ENCODE measurements at places on chromosomes 2 and 18.

GRCh38 chr2:6081955-6082624 is 389.9 kb downstream of the SOX11 start:
- DNase-seq = no peak

- DNase-seq = no peak
Measured at GRCh38 chr2:98867539-98868309, 68.3 kb downstream of the CRACDL start.

DNA sequence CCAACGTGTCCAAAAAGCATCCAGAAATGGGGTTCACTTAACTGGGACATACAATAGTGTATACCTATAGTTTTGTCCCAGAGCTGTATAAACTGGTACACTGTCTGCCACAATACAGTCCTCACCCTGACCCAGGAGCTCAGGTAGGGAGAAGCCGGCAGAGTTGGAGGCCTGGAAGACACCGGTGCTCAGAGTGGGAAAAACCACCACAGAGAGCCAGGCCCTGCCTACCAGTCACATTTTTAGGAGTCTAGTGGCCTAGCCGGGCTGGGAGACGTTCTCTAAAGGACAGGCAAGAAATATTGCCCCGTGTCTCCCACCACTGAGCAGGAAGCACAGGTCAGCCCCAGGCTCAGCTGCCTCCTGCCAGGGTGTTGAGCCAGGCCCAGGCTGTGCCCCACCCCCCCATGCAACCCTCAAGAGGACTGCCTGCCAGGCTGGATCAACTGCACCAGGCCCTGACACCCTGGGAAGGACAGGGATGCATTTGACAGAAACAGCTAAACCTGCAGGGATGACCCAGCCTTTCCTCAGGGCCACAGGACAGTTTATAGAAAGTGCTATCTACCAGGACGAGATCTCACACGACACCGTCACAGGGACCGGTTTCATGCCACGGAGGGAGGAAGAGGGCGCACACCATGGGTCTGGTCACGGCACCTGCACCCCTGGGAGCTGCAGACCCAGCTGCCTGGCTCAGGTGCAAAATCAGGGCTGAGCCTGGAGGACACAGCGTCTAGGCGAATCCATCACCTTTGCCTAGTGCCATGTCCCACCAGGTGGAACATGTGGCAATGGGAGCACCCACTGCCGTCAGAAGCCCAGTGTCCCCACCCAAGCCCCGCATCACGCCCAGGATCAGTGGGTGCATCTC is 89.9 kb downstream of the TMEM18 start:
- no peak for DNase-seq

GRCh38 chr2:183069174-183069573 is 9.4 kb upstream of the DUSP19 start:
- no peak for DNase-seq

DNA sequence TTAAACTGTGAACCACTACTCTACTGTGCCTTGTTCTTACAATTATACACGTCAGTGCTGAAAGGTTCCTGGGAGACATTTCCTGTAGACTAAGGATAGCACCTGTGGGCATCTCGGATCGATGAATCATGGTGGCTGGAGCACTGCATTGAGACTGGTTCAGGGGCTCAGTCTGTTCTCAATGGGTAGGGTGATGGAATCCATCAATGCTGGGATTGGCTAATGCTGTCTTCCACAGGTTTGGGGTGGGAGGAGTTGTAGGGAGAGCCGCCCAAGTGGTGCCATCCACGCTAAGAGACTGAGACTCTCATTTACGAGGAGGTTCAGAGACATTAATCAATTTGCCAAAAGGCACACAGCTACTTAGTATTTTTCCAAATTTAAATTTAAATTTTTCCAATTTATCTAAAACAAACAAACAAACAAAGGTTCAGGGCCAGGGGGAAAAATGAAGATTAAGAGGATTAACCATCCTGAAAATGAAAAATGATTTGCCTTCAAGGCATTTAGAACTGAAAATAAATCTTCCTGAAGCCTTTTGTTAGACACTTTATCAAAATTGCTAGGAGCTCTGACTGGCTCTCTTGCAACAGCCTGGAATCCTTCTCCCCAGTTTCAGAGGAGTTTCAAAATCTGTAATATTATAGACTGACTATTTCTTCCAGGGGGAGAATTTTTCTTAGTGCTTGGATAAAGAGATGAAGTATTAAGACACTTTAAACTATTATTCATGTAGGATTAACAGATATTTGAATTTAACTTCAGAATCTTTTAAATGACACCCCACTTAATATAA is 359.2 kb downstream of the TGIF1 start:
- no peak for DNase-seq

GRCh38 chr18:10928772-10929373 is 220.5 kb downstream of the PIEZO2 start:
- DNase-seq = no peak

DNA sequence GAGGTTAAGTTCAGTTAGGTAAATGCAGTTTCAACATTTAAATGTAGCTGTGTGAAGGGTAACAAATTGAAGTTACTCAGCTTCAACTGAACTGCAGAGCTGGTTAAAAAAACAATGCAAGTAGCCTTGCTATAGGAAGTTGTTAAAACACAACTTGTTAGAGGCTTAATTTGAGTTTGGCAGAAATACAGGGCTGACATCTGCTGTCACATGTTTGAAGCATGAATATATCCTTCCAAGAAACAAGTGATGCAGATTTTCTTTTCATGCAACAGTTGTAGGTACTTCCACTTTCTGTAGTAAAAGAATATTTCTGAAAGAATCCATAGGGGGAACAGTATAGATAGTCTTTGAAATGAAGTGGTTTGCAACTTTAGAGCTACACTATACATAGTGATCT is 208.7 kb upstream of the RASGRP3 start:
- DNase-seq = no peak

GRCh38 chr2:86371527-86371926 is 34.1 kb upstream of the REEP1 start:
- DNase-seq = no peak

DNA sequence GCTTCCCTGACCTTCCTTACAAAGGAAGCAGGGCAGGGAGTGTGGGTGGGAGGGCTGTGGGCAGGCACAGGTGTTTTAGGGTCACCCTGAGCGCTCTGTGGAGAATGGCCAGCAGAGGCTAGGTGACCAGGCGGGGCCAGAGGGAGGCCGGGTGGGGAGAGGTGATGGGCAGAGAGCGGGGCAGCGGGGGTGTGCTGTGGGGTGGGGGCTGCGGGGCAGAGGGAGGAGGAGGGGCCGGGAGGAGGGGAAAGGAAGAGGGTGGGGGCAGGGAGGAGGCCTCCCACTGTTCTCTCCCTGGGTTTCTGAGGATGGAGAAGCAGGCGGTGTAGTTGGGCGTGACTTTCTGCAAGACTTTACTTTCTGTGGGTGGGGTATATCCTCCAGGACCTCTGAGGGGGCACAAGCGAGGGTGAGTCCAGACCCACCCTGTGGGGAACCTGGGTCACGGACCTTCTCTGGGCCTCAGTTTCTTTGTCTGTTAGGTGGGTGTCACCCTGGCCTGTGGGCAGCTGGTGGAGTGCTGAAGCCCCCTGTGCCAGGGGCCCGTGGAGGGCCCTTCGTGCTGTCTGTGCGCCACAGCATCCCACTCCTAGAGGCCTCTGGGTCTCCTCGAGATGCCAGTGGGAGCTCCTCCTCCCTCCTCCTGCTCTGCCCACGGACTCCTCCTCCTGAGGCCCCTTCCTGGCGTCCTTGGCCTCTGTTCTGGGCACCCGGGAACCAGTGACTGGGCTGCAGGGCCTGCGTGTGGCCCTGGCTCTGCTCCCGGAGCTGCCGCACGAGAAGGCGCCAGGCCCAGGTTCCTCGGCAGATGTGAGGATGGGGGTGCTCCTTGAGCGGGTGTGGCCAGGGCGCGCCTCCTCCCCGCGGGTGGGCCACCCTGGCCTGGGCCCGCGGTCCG is 6.3 kb upstream of the NEU4 start:
- no peak for DNase-seq

DNA sequence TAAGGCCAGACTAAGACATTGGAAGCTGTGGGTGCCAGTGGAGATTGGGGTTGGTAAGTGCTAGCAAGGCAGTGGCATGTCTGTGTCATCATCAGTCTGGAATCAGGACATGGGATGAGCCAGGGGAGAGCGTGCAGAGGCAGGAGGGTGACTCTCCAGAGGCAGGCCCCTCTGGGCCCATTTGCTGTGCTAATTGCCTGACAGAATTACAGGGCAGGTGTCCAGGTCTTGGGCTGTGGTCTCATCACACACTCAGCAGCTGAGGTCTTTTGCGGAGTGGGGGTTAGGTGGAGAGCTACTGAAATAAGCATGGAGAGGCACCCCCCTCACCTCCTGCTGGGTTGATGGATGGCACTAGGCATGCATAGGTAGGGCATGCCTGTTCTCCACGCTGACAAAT is 57.4 kb downstream of the CELF4 start:
- peak; percentile 16 for DNase-seq

GRCh38 chr2:61898810-61899209 is 6.7 kb upstream of the COMMD1 start:
- DNase-seq = no peak

GRCh38 chr2:165376571-165376975 is 92.9 kb upstream of the CSRNP3 start:
- no peak for DNase-seq

DNA sequence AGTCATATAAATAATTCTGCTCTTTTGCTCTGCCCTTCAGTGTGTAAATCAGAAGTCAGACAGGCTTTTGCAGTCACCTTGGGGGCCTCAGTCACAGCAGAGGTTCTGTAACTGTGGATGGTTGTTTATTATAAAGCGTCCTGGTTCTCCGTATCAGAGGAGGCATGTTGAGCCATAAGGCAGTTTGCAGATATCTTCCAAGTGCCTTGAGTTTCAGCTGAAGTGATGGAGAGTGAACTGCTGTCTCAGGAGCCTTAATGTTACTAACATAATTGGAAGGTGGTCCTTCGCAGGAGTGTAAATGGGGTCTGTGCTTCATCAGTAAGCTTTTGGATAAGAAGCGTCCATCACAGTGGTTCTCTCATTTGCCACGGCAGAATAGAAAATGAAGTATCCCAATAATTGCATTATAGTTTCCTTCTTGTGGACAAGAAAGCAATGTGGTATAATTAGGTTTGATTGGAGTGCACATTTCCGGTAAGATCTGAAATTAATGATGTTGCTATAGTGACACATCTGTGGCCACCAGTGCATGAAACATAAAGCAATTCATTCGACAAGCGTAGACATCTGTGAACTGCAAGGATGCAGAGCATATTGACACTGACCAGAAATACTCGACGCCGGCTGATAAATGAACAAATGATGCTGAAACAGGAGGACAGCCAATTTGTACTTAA is 112.5 kb upstream of the NFATC1 start:
- DNase-seq = no peak

- no peak for DNase-seq
Measured at GRCh38 chr2:64119369-64119768, 24.9 kb downstream of the PELI1 start.

GRCh38 chr2:182503886-182504285 is 77.0 kb upstream of the PDE1A start:
- DNase-seq = no peak

DNA sequence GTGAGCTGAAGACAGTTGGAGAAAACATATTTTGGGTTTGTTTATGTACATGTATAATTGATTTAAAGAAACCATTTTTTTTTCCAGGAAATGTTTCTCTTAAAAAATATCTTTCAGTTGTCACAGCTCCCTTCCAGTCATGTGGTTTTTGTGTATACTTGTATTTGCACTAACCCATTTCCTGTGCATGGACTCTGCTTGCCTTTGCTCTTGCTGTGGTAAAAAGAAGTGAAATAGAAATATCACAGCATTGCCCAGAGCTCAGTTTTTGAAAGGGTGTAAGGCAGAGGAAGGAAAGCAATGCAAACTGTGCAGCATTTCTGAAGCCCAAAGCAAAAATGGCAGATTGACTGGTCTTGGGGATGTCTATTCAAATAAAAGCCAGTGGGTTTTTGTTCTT is 10.4 kb upstream of the DOCK10 start:
- no peak for DNase-seq

- DNase-seq = no peak
Measured at GRCh38 chr2:196851088-196851487, 41.9 kb upstream of the C2orf66 start.

- DNase-seq = no peak
Measured at GRCh38 chr2:36805635-36806224, 109.2 kb downstream of the VIT start.

- DNase-seq = no peak
Measured at GRCh38 chr2:62192811-62193210, 3.1 kb upstream of the B3GNT2 start.

DNA sequence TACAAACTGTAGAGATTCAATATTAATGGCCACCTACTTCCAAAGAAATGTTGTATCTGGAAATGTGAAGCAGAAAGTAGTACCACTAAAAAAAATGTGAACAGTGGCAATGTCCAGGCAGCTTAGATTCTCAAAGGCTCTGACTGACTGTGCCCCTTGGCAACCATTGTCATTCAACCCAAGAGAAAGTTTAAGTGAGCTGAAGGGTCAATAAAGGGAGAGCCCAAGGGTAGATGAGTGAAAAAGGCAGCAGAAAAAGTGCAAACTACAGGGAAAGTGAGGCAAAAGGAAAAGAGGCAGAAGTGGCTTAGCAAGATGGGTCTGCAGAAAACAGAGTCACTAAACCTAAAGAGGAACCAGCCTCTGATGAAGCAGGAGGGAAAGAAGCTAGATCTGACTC is 802.9 kb downstream of the CPS1 start:
- DNase-seq = no peak

- no peak for DNase-seq
Measured at GRCh38 chr18:2293109-2293839, 278.0 kb downstream of the METTL4 start.

GRCh38 chr2:230798769-230799399 is 65.9 kb upstream of the ITM2C start:
- DNase-seq = no peak

GRCh38 chr2:234500394-234501006 is 3.6 kb upstream of the ARL4C start:
- DNase-seq = peak; percentile 45

- no peak for DNase-seq
Measured at GRCh38 chr2:238938401-238939055, 90.6 kb downstream of the TWIST2 start.

DNA sequence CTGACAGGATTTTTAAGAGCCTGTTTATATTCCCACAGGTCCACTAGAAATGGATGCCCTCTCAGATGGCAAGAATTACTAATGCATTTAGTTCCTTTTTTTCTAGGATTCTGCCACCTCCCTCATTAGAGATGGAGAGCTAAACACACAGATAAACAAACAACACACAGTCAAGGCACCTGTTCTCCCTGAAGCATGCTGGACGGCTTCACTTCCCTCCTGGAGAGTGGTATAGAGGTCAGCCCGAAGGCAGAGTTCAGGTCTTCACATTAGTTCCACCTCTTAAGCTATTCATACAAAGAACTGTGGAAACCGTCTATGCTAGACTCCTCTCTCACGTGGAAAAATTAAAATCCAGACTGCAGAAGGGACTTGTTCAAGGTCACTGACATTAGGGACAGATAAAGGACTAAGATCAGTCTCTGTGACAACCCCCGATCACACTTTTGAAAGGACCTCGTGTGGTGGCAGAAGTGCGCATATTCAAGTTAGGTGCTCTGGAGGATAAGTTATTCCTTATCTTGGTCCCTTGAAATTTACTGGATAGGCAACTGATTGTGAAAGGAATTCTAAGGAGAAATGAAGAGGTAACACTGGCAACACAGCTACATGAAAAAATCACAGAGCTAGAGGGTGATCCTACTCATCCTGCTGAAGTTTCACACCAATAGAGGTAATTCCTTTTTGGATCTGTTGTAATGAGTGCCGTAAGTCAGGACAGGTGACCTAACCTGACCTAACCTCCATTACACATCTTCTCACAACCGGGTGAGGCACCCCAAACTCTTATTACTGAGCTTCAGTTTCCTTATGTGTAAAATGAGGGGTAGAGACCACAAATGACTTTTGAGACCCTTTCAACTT is 75.1 kb downstream of the SPRED2 start:
- no peak for DNase-seq

Measured in glutamatergic neuron (in vitro differentiated cells).